ENCODE measurements at places on chromosomes 2 and 18. TPM values are rescaled to one million over a fixed set of nuclear protein-coding genes. Genes with fewer than 3 reads are reported as not detected.

The ASB18 gene
- 0.43 TPM for total RNA-seq

The VWC2L gene
- total RNA-seq = 1.6 TPM

The MC2R gene
- total RNA-seq = not detected

The LIMS3 gene
- 33.0 TPM for total RNA-seq

The PER2 gene
- total RNA-seq = 59.1 TPM

The CNDP1 gene
- total RNA-seq = 1.3 TPM

The MCEE gene
- 10.7 TPM for total RNA-seq

The NT5C1B gene
- 59.4 TPM for total RNA-seq

The REEP1 gene
- 241 TPM for total RNA-seq

The TDRD15 gene
- 8.4 TPM for total RNA-seq

The TEX44 gene
- total RNA-seq = 248 TPM

The ANKRD62 gene
- total RNA-seq = 25.5 TPM

The TCF23 gene
- total RNA-seq = 6.7 TPM

The NYAP2 gene
- 0.24 TPM for total RNA-seq

The TBR1 gene
- total RNA-seq = 2.4 TPM

The CDH19 gene
- total RNA-seq = 5.2 TPM

The ACVR1C gene
- 1.4 TPM for total RNA-seq

The AGXT gene
- not detected for total RNA-seq

The ST6GAL2 gene
- 95.6 TPM for total RNA-seq

The THADA gene
- total RNA-seq = 43.9 TPM

Measured in testis (tissue), 5 donors.